ENCODE measurements at places on chromosomes 1 and 21. TPM values are rescaled to one million over a fixed set of nuclear protein-coding genes. Genes with fewer than 3 reads are reported as not detected.

DNA sequence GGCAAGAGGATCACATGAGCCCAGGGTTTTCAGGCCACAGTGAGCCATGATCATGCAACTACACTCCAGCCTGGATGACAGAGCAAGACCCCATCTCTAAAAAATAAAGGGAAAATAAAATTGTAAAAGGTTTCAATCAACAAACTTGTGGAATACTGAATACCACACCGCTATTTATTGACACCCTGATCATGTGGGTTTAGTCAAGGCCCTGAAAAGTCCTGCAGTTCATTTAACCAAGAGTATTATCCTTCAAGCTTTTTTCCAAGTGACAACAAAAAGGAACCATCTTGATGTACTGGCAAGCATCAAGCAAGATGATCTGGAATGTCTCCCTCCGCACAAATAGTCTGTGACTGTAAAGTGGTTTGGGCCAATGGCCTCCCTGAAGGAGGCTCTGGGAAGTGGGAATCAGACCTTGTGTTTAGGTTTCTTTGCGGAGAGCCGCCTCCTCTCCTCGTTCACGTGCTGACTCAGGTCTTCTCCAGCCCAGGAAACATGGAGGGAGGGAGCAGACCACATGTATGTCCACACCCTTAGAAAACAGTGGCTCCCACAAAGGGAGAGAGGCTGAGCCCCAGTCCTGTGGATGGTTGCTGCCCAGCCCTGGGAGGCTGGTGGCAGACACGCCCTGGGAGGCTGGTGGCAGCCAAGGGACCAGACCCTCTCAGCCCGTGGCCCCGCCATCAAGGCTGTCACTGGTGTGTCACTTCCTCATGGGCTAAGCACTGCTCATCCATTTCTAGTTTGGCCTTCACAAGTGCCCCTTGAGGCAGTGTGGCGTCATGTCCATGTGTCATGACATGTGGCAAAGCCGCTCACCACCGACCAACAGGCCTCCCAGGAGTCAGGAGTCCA lies 56.7 kb downstream of the RIPK4 start:
- no peak for DNase-seq

- DNase-seq, result no peak
Observed at GRCh38 chr1:4132352-4133296, 232.6 kb upstream of the C1orf174 start.

GRCh38 chr21:33974513-33975468 lies 59.2 kb upstream of the ATP5PO start:
- DNase-seq, result no peak

GRCh38 chr1:241749041-241749944 lies 97.2 kb downstream of the WDR64 start:
- DNase-seq, result peak; percentile 32

The TCEA3 gene
- total RNA-seq, result 6.8 TPM

All from myocyte (in vitro differentiated cells).